Heart right ventricle (tissue), 16 donors: ENCODE measurements at places on chromosomes 2 and 18. TPM values are rescaled to one million over a fixed set of nuclear protein-coding genes. Genes with fewer than 3 reads are reported as not detected.

- H3K27ac ChIP-seq: no peak overlapping the region
- no peaks in the 10 kb centered on the region for H3K4me1 ChIP-seq
- H3K4me3 ChIP-seq: no peak overlapping the region
- no peak for DNase-seq
- H3K27me3 ChIP-seq: no peaks in the 10 kb centered on the region
Measured at GRCh38 chr18:12035481-12035880, 54.2 kb downstream of the IMPA2 start.

DNA sequence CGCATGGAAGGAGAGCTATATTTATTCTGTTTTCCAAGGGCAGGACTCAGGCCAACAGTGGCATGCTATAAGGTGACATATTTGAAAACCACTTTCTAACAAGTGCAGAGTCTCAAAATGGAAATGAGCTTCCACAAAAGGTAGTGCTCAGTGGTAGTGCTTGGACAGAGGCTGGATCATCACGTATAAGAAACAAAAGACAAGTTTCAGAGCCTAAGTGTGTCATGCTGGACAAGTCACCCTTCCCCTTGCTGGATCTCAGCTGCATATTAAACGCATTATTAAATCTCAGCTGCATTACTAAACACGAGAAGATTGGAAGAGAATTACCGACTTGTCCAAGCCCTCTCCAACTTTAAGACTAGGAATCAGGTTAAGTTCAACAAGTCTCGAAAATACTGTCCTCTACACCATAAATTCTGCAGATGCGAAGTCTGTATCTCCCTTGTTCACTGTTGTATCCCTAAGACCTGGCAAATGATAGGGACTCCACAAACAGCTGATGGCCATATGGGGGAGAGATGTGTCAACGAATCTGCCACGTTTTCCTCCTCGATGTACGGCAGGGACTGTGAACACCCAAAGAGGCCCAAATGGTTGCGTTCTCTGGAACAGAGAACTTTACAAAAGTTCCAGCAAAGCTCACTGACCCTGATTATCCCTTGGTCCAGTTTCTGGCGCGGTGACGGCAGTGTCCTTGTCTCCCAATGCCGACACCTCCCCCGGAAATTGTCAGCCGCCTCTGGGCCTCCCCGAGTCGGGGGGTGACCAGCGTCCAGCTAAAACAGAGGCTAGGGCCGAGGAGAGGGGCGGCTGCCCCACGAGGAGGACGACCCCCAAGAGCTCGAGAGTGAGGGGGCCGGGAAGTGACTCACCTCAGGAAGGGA lies 611 bp downstream of the NOL10 start:
- H3K36me3 ChIP-seq: no peaks in the 10 kb centered on the region
- DNase-seq: peak; percentile 21
- H3K4me3 ChIP-seq: peak overlapping the region; percentile 88
- H3K27me3 ChIP-seq: no peaks in the 10 kb centered on the region
- peaks cover 40% of the 10 kb centered on the region for H3K4me1 ChIP-seq
- H3K27ac ChIP-seq: peak overlapping the region; percentile 96

GRCh38 chr2:232577841-232578240 lies 27.4 kb downstream of the EIF4E2 start:
- H3K27me3 ChIP-seq: no peaks in the 10 kb centered on the region
- DNase-seq: no peak
- H3K36me3 ChIP-seq: peaks cover 20% of the 10 kb centered on the region
- H3K27ac ChIP-seq: no peak overlapping the region
- H3K4me1 ChIP-seq: no peaks in the 10 kb centered on the region
- no peak overlapping the region for H3K4me3 ChIP-seq

- H3K4me3 ChIP-seq: no peak overlapping the region
- peaks cover 34% of the 10 kb centered on the region for H3K36me3 ChIP-seq
- peak overlapping the region; percentile 53 for H3K27ac ChIP-seq
- peaks cover 51% of the 10 kb centered on the region for H3K4me1 ChIP-seq
Measured at GRCh38 chr2:54579682-54580620, 123.8 kb downstream of the SPTBN1 start.

DNA sequence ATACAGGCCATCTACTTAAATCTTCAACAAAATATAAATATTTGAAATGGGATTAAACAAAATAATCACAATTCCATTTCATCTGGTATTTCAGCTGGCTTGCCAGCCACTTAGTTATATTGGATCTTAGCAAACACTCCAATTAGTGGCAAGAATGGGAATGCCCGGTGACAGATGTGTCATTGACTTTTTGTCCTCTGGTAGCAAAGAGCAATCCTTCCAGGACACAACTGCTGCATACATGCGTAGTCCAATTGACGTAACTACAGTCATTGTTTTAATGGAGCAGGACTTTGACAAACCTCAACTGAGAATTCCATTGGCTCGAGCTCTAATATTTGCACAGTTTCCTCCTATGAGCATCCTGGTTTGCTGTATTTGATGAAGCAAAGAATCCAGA lies 69.9 kb downstream of the RNF152 start:
- no peaks in the 10 kb centered on the region for H3K27me3 ChIP-seq
- no peak overlapping the region for H3K4me3 ChIP-seq
- no peak for DNase-seq
- no peaks in the 10 kb centered on the region for H3K36me3 ChIP-seq

GRCh38 chr2:233487748-233488345 lies 78.7 kb downstream of the USP40 start:
- peaks cover 12% of the 10 kb centered on the region for H3K4me1 ChIP-seq
- DNase-seq: no peak
- H3K36me3 ChIP-seq: no peaks in the 10 kb centered on the region
- H3K27me3 ChIP-seq: no peaks in the 10 kb centered on the region
- H3K4me3 ChIP-seq: no peak overlapping the region

DNA sequence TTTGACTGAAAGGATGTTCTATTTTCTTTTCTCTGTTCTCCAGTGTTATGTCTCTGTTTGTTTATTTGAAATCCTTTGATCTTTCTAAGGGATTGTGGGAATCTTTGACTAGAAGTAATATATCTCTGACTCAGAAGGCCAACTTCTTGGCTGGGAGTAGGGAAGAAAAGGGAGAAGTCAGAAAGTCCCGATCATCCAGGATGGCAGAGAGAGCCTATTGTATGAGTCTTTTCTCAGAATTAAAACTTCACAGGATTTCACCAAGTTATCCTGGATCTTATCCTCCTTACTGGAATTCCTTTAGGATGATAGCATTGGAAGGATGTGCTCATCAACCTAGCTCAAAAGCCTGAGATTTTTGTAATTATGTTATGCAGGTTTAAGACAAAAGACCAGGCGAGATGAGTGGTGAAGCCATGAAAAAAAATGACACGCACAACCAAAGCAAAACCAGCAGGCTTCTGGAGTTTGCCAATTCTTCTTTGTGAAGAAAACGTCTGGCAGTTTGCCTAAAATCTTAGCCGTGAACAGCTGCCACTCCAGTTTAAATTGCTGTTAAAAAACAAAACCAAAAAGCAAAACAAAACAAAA lies 383.6 kb upstream of the SMIM21 start:
- H3K4me1 ChIP-seq: no peaks in the 10 kb centered on the region
- no peaks in the 10 kb centered on the region for H3K36me3 ChIP-seq
- no peak for DNase-seq
- no peak overlapping the region for H3K4me3 ChIP-seq
- no peak overlapping the region for H3K27ac ChIP-seq

The GREB1 gene
- polyA plus RNA-seq: 6.0 TPM

The RIF1 gene
- 2.0 TPM for polyA plus RNA-seq

The RFTN2 gene
- 2.0 TPM for polyA plus RNA-seq

The RSAD2 gene
- polyA plus RNA-seq: 3.4 TPM

The DAW1 gene
- polyA plus RNA-seq: 0.22 TPM

The CCT7 gene
- 332 TPM for polyA plus RNA-seq

The MAP3K20 gene
- polyA plus RNA-seq: 64.7 TPM

The UBXN2A gene
- polyA plus RNA-seq: 7.9 TPM

The TMEM200C gene
- polyA plus RNA-seq: 1.7 TPM

The ARL5A gene
- polyA plus RNA-seq: 12.3 TPM

The CHST9 gene
- 0.22 TPM for polyA plus RNA-seq
